Cerebellar nuclear complex (tissue), 1 donor: ENCODE measurements at places on chromosomes 12 and 14.

- no peak for DNase-seq
Measured at GRCh38 chr14:64324895-64325294, 30.7 kb upstream of the ESR2 start.

GRCh38 chr12:51948066-51948465 lies 3.4 kb upstream of the ACVR1B start:
- no peak for DNase-seq

DNA sequence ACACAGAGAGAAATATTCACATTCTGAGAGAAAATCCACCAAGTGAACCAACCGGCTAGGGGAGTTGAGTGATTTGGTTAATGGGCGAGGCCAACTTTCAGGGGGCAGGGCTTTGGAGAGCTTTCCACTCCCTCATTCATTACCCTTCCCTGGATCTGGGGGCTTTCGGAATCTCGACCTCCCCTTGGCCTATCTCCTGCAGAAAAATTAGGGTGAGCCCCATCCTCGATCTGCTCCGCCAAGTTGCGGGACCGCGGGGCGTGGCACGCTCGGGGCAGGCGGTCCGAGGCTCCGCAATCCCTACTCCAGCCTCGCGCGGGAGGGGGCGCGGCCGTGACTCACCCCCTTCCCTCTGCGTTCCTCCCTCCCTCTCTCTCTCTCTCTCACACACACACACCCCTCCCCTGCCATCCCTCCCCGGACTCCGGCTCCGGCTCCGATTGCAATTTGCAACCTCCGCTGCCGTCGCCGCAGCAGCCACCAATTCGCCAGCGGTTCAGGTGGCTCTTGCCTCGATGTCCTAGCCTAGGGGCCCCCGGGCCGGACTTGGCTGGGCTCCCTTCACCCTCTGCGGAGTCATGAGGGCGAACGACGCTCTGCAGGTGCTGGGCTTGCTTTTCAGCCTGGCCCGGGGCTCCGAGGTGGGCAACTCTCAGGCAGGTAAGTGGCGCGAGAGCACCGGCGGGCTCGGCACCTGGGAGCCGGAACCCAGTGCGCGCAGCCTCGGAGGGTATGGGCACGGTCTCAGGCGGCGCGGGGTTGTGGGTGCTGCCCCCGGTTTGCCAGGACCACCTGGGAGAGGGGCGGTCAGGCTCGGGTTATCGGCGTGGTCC lies at the start of gene ERBB3:
Gene ERBB3 (plus strand): TSS at position 443 of the 833 bp plus-strand sequence. CDS start 136 bp downstream, at position 579.
- DNase-seq: no peak

DNA sequence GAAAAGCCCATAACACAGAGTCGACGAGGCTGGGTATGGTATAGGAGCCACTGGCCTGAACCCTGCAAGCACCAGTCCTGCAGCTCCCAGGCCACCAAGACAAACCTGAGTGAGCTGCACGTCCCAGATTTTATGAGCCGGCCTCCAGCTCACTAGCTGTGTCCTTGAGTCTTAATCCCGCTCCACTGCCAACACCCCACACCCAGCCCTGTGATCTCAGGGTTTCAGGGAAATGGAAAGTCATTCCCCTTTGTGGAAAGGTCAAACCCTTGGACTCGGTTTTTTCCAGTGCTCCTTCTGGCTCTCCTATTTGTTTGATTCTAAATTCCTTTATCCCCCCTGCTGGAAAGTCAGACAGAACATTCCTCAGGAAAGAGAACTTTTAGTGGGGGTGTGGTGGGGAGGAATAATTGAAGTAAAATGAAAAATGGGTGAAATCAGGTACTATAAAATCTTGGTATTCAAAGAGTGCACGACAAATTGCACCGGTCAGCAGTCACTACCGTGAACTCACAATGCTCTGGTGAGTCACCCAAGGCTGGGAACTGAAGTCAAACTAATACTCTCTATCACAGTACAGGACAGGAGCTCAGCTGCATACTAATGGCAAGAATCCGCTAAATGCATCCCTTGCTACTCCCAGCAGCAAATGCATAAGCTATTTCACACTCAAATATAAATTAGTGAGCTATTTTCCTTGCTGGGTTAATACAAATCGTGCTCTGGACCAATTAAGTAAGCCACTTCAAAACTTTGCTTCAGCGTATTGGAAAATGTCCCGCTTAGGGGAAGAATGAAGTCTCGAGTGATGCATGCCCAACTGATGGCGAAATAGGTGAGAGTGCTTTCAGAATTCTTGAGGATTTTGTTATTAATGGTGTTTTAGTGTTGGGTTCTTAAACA lies 9.0 kb downstream of the PITPNM2 start:
- DNase-seq: no peak

GRCh38 chr12:96445691-96446583 lies 43.4 kb upstream of the CFAP54 start:
- no peak for DNase-seq

DNA sequence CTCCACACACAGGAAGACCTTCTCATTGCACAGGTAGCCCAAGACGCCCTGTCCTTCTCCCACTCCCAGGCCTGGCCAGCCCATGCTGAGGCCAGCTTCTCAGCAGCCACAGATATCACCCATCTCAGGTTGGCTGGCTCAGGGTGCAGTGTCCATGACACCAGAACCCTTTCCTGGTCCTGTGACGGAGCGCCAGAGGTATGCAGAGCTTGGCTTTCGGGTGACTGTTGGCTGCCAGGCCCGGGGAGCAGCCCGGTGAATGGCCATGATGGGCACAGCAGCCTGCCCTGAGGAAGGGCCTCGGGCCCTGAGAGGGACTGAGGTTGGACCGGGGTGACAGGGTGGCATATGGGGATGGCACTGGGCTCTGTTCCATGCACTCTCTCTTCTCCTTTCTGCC lies 173.4 kb downstream of the TSPAN9 start:
- DNase-seq: no peak

DNA sequence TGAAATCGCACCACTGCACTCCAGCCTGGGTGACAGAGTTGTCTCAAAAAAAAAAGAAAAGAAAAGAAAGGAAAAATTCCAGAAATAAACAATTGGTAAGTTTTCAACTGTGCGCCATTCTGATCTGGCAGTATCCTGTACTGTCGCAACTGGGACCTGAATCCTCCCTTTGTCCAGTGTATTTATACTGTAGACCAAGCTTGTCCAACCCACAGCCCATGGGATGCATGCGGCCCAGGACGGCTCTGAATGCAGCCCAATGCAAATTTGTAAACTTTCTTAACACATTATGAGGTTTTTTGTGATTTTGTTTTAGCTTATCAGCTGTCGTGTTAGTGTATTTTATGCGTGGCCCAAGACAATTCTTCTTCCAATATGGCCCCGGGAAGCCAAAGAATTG lies 84.7 kb downstream of the TMCC3 start:
- no peak for DNase-seq

DNA sequence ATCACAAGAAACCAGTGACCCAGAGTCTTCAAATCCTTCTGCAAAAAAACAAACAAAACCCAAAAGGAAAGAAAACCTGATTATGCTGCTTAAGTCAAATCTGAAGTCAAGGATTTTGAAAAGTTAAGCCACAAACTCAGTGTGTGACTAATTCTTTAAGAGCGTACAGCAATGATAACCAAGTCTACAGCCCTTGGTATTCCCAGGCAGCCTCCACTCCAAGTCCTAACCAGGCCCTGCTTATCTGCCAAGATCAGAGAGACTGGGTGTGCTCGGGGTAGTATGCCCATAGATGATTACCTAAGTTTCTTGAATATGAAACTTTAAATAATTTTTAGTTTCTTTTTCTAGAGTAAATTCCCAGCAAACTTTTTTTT lies 13.1 kb downstream of the PGAM5 start:
- no peak for DNase-seq

GRCh38 chr12:107509421-107509820 lies 176.2 kb upstream of the PWP1 start:
- no peak for DNase-seq

DNA sequence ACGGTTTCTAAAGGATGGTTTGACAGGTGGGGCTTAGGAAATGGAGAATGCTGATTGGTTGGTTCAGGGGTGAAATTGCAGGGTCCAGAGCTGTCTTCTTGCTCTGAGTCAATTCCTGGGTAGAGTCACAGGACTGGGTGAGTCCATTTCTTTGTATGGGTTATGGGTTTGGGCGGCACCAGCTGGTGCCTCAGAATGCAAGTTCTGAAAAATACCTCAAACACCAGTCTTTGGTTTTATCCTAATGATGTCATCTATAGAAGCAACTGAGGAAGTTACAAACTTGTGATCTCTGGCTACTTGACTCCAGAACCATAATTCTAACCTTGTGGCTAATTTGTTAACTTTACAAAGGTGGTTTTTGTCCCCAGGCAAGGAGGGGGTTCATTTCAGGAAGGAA lies 47.6 kb upstream of the EIF5 start:
- no peak for DNase-seq

- DNase-seq: no peak
Measured at GRCh38 chr14:105867961-105868599, 341.7 kb downstream of the TMEM121 start.

DNA sequence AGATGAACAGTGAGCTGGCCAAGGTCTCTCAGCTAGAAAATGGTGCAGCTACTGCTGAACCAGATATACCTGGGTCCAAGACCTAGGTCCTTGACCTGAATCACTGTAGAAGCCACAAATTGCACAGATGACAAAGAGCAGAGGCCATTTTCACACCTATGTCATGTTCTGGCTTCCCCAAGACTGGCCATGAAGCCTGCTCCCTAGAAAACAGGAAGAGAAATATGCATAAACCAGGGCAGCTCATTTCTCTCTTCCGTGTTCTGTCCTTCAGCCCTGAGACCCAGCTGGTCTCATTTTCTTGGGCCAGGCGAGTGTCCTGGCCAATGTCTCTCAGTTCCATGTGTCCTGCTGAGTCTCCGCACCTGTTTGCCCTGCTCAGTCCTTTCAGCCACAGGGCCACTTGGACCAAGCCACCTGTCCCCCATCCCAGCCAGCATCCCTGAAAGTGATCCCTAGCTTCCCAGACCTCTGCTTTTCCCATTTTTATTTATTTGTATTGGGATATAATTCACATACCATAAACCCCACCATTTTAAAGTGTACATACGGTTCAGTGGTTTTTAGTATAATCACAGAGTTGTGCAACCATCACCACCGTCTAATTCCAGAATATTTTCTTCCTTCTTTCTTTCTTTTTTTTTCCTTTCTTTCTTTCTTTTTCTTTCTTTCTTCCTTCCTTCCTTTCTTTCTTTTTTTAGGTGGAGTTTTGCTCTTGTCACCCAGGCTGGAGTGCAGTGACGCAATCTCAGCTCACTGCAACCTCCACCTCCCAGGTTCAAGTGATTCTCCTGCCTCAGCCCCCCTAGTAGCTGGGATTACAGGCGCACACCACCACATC lies 27.0 kb downstream of the P2RX7 start:
- peak; percentile 82 for DNase-seq

DNA sequence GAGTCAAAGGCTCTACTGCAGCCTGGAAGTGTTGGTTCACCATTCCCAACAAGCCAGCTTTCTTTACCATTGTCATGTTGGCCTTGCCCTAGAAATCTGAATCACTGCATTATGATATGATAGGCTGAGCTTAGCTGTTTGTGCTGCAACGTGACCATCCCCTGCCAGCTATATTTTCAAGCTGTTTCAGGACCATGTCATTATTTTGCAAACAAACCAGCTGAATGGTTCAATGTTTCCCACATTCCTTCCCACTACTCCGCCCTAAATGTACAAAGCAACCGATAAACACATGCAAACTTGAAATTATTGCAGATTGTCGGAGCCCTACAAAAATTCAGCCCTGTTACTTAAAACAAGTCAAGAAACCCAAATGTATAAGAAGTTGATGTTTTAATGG lies 136.1 kb downstream of the KICS2 start:
- DNase-seq: no peak

DNA sequence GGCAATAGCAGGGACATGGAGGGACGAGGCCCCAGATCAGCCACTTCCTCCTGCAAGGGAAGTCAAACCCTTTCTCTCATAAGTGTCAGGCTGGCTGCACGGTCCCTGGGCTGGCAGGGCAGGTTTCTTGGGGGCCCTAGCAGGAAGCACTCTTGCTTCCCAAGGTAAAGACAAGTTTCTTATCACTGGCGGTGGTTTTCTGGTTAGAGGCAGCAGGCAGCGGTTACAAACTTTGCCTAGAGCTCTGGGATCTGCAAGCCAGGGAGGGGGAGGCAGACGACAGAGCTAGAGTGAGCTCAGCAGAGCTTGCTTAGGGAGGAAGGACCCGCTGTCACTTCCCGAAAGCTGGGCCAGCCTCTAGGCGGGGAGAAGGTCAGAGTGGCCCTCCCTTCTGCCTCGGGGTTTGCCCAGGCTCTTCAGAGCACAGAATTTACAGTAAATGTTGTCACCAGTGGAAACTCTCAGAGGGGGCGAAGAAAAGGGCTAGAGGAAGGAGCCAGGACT lies 20.4 kb downstream of the BATF start:
- DNase-seq: no peak

DNA sequence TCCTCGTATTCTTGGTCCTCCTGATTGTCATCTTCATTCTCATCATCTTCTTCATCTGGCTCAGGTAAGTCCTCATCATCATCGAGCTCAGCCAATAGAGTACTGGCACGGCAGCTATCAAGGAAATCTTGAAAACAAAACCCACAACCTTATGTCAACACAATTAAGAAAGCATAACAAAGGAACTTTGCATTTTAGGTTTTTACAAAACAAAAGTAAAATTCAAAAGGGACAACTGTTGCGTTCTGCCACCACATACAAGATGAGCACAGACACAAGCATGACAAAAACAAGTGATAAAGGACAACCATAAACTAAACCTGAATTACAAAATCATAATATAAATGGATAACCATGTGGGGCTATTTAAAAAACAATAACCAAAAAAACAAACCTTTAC lies 84.7 kb downstream of the HECTD1 start:
- DNase-seq: no peak

GRCh38 chr14:70527501-70528105 lies 7.2 kb downstream of the ADAM20 start:
- DNase-seq: no peak

DNA sequence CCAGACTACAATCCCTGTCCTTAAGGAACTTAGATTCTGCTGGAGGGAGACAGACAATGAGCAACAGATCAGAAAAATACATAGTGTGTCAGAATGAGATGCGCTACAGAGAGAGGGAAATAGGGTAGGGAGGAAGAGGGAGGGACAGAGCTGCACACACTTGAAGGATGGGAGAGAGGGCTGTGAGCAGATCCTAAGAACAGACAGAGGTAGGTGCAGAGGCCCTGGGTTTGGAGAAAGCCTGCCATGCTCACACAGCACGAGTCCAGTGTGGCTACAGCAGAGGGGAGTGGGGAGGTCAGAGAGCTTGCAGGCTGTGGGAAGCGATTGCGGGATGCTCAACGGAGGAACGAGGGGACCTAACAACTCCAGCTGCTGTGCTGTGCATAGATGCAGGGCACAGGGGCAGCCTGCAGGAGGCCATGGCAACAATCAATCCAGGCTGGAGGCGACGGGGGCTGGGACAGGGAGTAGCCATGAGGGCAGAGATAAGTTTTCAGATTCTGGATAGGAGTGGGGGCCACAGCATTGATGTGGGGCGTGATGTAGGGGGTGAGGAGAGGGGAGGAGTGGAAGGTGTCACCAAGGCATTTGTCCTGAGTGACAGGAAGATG lies 20.7 kb downstream of the FAIM2 start:
- DNase-seq: no peak

GRCh38 chr14:62614122-62614521 lies 431.1 kb downstream of the KCNH5 start:
- no peak for DNase-seq

- DNase-seq: no peak
Measured at GRCh38 chr12:83335748-83336147, 649.0 kb downstream of the TMTC2 start.
